Stimulated activated CD4-positive, alpha-beta T cell treated with anti-CD3 and anti-CD28 coated beads, Interleukin-15, amount 100 ng/mL, for 1 hour (primary cell): ENCODE measurements at places on chromosomes 5 and 9.

GRCh38 chr9:133238272-133238850 lies 29.3 kb upstream of the OBP2B start:
- DNase-seq: peak; percentile 5

GRCh38 chr5:160054831-160055230 lies 45.9 kb downstream of the TTC1 start:
- no peak for DNase-seq

GRCh38 chr9:31140316-31140715 lies 1244.1 kb upstream of the ACO1 start:
- no peak for DNase-seq

GRCh38 chr9:83220730-83221129 lies 157.8 kb upstream of the RASEF start:
- DNase-seq: no peak

DNA sequence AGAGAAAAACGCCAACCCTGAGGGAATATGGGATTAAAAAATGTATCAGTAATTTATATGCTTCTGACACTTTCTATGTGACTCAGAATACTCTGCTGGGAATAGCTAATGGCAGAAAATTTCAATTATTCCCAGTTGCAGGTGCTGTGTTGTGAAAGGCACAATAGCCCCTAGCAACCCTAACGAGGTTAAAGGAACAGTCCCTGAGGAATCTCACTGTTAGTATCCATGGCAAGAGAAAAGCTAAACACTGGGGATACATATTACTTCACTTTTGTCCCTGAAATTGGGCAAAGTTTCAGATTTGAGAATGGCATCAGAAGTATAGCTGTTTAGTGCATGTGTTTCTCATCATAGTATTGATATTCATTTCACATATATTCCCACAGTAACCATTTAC lies 555.0 kb downstream of the RAB3C start:
- no peak for DNase-seq

DNA sequence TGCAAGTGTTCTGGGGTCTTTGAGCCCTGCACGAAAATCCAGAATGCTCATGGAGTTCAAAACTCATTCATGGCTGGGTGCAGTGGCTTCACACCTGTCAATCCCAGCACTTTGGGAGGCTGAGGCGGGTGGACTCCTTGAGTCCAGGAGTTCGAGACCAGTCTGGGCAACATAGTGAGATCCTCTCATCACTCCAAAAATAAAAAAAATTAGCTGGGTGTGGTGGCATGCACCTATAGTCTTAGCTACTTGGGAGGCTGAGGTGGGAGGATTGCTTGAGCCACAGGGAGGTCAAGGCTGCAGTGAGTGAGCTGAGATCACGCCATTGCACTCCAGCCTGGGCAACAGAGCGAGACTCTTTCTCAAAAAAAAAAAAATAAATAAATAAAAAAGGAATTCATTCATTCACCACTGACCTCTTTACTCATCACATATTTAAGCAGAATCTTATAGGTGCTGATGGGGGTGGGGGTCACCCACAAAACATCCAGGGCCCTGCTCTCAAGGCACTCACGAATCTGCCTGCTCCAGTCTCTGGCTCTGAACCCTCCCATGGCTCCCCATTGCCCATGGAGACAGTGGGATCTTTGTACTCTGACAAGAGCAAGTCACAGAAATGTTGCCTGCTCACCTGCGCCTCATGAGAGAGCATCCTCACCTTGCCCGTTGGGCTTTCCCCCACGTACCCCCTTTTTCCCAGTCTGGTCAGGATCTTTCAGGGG lies 76.7 kb upstream of the IER5L start:
- DNase-seq: no peak

DNA sequence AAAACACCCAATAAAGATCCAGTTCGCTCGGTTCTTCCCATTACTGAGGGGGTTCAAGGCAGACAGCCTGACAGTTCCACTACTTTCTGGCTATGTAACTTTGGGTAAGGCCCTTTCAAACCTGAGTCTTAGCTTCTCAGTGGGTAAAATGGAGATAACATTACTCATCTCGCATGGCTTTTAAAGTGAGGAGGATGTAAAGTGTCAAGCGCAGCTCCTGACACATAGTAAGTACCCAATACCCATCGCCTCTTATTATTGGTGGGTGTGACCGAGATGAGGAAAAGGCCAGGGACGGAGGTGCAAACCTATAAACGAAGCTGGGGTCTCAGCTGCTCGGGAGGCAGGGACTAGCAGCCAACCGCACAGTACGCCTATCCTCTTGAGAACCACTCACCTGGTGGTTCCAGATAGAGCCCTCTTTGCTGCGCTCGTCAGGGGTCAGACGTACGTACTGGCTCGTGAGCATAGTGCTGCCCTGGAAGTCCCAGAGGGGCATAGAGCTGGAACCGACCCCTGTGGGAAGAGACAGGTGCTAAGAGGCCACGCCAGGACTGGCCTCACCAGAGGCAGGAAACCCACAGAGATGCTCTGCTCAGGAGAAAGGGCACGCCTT lies 584 bp downstream of the LMAN2 start:
- no peak for DNase-seq

DNA sequence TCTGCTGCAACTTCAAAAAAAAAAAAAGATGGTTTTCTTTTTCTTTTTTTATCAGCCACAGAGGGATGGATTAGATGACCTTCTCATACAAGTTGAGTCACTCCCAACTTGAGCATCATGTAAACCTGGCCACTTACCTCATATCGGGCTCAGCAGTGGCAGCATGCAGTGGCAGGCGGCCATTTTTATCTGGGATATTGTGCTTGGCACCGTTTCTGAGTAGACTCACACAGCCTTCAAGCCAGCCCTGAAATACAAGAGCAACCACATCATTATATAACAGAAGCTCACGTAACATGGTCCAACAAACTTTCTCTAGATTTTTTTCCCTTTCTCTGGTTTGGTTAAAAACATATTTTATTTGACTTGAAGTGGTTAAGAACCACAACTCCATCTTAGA lies 62.6 kb downstream of the ANKRD55 start:
- no peak for DNase-seq

- no peak for DNase-seq
Observed at GRCh38 chr9:15150939-15151338, 156.1 kb downstream of the TTC39B start.

DNA sequence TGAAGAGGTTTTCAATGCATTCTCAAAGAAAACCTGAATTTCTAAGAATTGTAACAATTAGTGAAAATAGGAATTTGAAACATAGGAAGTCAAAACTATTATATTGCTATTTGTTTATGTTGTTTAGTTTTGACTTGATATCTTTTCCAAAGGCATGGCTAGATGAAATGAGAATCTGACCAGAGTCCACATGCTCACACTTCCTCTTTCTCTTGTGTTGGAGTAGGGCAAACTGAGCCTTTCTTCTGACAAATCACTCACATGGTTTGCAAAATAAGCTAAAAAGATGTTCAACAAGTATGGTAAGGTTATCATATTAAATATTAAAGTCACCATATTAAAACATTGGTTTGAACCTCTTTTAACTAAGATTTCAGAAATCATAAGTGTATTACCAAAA lies 512.6 kb downstream of the ISL1 start:
- no peak for DNase-seq

DNA sequence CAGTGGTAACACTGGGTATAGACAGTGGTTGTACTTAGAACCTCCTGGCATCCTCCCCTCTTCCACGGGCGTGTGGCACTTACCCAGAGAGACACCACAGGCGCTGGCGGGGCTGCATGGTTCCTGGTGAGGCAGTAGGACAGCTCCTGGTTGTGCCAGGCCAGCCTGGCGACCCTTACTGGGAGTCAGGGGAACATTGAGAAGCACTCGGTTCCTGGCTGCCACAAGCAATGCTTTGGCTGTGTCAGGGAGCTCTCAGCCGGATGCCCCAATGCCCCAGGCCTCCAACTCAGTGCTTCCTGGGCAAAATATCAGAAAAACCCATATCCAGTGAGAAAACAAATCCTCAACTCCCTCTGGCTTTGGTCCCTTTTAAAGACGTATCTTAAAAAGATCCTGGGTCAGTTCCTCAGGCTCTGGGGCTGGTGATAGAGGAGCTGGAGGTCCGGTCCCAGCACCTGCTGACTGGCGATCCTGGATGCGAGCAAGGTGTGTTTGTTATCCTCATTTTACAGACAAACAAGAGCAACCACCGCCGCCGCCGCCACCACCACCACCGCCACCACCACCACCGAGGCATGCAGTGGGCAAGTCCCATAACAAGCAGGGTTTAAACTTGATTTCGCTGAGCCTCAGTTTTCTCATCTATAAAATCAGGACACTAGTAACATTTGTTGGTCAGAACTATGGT lies 4.2 kb downstream of the NKX2-5 start:
- no peak for DNase-seq

- no peak for DNase-seq
Observed at GRCh38 chr5:5422819-5423515, 490 bp downstream of the ICE1 start.

- DNase-seq: no peak
Observed at GRCh38 chr9:105055917-105056316, 128.0 kb upstream of the ABCA1 start.

- no peak for DNase-seq
Observed at GRCh38 chr5:168041583-168041982, 249.9 kb upstream of the WWC1 start.

DNA sequence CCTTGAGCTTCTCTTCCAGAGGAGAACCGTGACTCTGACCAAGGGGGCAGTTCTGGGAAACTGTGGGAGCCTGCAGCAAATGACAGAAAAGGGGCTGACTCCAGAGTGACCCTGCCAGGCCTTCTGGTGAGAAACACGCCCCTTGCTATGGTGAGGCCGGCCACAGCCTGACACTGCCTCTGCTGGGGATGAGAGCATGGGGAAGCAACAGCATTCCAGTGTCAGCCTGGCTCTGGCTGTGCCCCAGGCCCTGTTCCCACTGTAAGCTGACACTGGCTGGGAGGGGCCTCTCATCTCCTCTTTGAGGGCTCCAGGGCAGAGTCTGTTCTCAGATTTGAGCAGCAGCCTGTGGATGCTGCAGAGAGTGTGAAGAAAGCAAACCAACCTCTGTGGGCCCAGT lies 180.0 kb upstream of the IL12B start:
- no peak for DNase-seq

DNA sequence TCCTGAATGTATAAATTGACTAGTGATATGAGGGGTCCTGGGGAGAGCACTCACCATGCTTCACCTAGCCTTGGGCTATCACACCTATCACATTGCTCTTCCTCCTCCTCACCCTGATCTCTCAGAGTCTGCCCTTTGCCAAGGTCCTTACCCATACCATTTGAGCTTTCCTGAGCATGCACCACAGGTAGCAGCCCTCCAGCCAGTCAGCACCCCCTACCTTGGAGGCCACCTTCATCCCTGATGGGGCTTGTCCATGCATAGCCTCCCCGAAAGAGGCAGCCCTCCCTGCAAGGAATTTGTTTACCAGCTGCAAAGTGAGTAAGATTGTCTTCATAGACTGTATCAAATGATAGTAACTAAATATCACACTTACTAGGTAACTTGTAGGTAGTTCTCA lies 83.1 kb downstream of the ALDH7A1 start:
- DNase-seq: no peak

GRCh38 chr5:56851258-56851941 lies 36.1 kb downstream of the MAP3K1 start:
- DNase-seq: no peak

GRCh38 chr5:101877451-101877850 lies 418.6 kb downstream of the SLCO4C1 start:
- no peak for DNase-seq

GRCh38 chr5:127961006-127961762 lies 122.4 kb upstream of the SLC12A2 start:
- no peak for DNase-seq

GRCh38 chr9:89357331-89358197 lies 39.3 kb downstream of the SECISBP2 start:
- DNase-seq: no peak

DNA sequence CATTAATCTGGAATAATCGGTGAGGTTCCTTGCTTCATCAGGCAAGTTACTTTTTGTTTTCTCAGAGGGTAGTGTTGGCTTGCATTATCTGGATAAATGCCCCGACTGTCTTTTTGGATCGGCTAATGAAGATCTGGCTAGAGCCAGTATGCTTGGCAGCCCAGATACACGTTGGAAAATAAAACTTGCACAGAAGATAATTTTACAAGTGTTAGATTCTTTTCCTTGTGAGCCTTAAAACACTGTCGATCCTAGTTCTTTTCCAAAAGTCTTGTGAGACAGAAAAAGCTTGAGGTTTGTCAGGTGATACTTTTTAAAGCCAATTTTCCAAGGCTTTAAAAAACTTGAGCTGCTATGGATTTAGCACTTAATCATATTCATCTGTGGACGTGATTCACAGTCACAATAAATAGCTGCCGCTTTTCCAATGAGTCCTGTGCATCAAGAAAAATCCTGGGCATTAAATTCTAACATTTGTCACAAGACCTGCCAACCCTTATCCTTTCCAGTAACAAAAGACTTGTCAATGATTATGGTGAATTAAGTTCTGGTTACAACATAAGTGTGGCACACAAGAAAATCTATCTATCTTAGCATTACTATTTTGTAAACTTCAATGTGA lies 68.5 kb downstream of the PRLR start:
- DNase-seq: no peak

- DNase-seq: no peak
Observed at GRCh38 chr5:169301986-169302385, 1.0 kb upstream of the SLIT3 start.

GRCh38 chr5:175772747-175773533 lies 98.4 kb upstream of the CPLX2 start:
- DNase-seq: no peak

DNA sequence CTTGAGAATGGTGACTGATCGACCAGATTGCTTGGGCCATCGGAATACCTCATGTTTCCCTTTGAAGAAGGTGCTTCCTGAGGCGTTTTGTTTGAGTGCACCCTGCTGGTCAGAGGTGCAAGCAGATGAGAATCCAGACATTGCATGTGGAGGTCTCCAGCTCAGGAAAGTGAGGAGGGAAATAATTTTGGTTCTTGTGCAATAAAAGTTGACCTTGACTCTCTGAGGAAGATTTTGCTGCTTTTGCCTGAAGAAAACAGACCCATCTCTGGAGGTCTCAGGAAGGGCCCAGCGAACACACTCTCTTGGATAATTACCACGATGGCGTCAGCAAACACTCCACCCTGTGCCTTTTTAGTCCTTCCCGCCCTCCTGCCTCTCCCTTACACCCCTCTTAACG lies 69.7 kb downstream of the GRAMD2B start:
- DNase-seq: no peak

GRCh38 chr5:82597437-82597836 lies 319.3 kb upstream of the RPS23 start:
- DNase-seq: no peak
